ENCODE measurements at places on chromosomes 1 and 21.

- DNase-seq, result no peak
These were observed 91.1 kb upstream of the NR5A2 start for GRCh38 chr1:199936441-199936840.

- DNase-seq, result no peak
These were observed 9.7 kb upstream of the THEM4 start for GRCh38 chr1:151918819-151919610.

GRCh38 chr1:219639876-219640577 lies 27.1 kb upstream of the ZC3H11B start:
- no peak for DNase-seq

GRCh38 chr1:191818198-191818597 lies 340.1 kb upstream of the RGS18 start:
- no peak for DNase-seq

DNA sequence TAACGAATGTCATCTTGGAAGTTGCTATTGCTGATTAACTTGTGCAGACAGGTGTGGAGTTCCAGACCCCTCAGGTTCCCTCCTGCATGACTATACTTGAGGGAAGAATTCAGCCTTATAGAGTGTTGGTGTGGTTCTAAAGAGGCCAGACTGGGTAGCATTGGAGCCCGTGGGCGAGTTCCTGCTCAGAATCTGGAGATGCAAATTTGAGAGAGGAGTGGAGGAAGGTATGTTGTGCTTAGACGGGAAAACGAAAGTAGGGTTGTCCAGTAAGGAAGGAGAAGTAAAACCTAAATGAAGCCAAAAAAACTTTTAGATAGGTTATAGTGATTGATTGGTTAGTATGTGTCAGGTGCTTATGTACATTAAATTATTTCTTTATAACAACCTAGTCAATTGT lies 79.2 kb downstream of the ZNF326 start:
- no peak for DNase-seq

GRCh38 chr1:22978299-22978698 lies 5.6 kb upstream of the LACTBL1 start:
- no peak for DNase-seq

- DNase-seq, result no peak
These were observed 549 bp downstream of the MSH4 start for GRCh38 chr1:75797273-75797588.

DNA sequence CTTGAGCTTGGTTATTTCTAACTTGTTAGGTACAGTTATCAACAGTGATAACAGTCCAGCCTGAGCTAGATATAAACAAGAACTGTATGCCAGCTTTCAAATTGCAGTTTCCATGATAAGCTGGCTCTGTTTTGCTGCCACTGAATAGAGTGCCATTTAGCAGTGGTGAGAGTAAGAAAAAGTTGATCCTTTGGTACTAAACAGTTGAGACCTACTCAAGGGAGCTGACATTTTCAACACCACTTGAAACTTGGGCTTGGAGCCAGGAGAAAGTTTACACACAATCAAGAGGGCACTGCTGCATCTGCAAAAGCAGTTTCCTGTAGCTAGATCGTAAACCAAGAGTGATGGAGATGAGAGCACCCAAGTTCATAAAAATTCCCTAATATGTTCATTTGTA lies 131.3 kb downstream of the RGS7 start:
- DNase-seq, result no peak

- DNase-seq, result no peak
These were observed 559.9 kb downstream of the RWDD3 start for GRCh38 chr1:95793893-95794292.

DNA sequence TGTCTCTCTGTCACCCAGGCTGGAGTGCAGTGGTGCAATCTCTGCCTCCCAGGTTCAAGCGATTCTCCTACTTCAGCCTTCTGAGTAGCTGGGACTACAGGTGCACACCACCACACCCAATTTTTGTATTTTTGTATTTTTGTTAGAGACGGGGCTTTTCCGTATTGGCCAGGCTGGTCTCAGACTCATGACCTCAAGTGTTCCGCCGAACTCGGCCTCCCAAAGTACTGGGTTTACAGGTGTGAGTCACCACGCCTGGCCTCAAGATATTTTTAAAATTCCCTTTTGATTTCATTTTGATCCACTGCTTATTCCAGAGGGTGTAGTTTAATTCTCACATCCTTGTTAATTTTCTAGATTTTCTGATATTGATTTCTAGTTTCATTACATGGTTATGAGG lies 3.8 kb downstream of the IFI44L start:
- no peak for DNase-seq

GRCh38 chr1:77583483-77583882 lies 99.0 kb downstream of the ZZZ3 start:
- DNase-seq, result no peak

- no peak for DNase-seq
These were observed 264.3 kb downstream of the PTPRU start for GRCh38 chr1:29500651-29501050.

GRCh38 chr1:218850367-218850766 lies 323.3 kb upstream of the LYPLAL1 start:
- DNase-seq, result no peak
